ENCODE measurements at places on chromosomes 4 and X.

DNA sequence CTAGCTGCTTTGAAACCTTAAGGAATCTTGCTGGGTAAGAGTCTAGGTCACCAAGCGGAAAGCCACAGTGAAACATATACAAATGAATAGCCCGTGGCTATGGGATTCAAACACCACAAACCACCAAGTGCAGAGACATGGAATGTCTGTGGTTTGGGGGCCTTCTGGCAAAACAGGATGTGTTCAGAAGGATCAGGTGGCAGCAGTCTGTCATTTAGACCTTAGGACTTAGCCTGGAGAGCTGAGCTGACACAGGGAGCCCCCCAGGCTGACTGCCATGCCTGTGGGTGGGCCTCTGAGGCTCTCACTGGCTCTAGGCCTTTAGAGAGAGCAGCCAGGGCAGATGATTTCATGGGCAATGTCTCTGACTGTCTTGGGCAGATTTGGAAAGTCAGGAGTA is 225.6 kb downstream of the FBXW7 start:
- DNase-seq = no peak

GRCh38 chr4:47736146-47736545 is 101.7 kb downstream of the CORIN start:
- DNase-seq = no peak

- no peak for DNase-seq
Measured at GRCh38 chr4:13484749-13485221, 645 bp upstream of the RAB28 start.

GRCh38 chr4:139770361-139770760 is 104.7 kb downstream of the MGST2 start:
- no peak for DNase-seq

GRCh38 chr4:40502934-40503333 is 126.7 kb downstream of the RBM47 start:
- DNase-seq = no peak

GRCh38 chr4:147855571-147856009 is 123.7 kb downstream of the ARHGAP10 start:
- DNase-seq = no peak
